NCI-H1105 treated with DMSO at 0.1 percent for 48 hours (cell line): ENCODE measurements at places on chromosomes 11 and 22.

DNA sequence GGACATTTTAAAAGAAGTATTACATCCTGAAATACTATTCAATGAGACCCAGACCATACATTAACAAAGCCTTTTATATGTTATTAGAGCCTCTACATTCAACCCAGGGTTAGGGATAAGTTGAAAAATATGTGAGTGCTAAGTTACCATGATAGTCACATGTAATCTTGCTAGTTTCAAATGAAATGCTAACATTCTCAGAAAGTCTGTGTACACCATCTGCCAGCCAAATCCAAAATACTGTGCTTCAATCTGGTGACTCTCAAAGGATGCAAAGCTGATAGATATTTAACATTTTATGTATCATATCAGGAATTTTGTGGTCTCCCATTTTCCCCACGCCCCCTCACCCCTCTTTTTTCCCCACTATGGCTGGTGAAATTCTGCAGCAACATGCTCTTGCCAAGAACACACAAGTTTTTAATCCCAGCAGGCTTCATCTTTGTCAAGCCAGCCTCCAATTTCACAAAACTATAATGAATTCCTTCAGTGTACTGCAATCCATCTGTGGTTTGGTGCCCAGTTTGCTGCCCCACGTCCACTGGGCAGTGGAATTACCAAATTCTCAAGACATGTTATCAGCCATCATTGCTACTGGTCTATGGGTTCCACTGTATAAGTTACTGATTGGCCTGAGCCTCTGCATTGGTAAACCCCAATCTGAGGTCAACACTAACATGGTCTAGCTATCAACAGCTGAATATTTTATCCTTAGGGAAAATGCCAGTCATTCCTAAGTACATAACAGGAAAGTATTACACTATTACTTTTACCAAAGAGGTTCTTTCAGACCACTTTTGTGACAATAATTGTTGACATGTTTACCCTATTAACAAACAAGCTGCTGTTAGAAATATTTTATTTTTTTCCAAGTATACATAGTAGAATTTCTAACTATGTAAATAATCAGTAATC is 1.5 kb upstream of the PICALM start:
- no peak for DNase-seq

- DNase-seq: no peak
Observed at GRCh38 chr11:61693922-61694601, 13.9 kb downstream of the DAGLA start.

DNA sequence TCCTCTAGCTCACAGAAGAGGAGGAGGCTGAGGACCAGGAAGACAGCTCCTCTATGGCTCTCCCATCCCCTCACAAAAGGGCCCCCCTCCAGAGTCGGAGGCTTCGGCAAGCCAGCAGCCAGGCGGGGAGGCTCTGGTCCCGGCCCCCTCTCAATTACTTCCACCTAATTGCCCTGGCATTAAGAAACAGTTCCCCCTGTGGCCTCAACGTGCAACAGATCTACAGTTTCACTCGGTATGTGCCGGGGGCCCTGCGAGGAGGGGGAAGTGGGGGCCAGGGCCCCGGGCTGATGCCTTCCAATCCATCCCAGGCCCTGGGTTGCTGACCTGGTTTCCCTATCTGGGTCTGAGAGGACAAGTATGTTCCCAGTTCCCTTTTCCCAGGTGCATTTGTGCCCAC is 7.9 kb downstream of the FOXR1 start:
- no peak for DNase-seq

DNA sequence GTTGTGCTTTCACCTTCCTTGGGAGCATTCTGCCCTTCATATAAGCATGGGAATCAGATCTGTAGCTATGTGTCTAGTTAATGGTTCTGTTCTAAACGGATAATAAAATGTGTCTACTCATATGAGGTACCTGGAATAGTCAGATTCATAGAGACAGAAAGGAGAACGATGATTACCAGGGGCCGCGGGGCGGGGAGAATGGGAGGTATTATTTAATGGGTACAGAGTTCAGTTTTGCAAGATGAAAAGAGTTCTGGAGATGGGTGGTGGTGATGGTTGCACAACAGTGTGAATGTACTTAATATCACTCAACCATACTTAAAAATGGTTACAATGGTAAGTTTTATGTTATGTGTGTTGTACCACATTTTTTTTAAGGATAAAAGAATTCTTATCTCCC is 10.0 kb upstream of the ABCC8 start:
- DNase-seq: no peak

DNA sequence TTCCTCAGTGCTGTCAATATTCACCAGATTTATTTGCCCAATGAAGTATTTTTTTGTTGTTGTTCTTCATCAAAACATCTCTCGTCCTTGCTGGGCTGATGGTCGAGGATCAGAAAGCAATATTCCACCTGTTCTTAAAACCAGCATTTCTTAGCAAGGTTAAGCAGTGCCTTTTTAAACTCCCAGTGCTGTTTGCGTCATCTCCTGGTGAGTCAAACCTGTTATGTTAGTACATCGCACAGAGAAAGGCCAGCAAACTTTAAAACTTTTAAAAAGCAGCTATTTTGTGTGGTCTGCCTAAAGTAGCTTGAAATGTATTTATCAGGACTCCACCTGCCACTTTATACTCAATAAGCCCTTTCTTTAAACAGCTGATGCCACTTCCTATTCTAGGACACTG is 802.0 kb downstream of the KCNA4 start:
- no peak for DNase-seq
